ENCODE measurements at places on chromosomes 4 and X. TPM values are rescaled to one million over a fixed set of nuclear protein-coding genes. Genes with fewer than 3 reads are reported as not detected.

TCEAL6 gene
- total RNA-seq, result not detected

AFF2 gene
- not detected for total RNA-seq

DCX gene
- total RNA-seq, result not detected

ADAMTS3 gene
- not detected for total RNA-seq

USP17L21 gene
- not detected for total RNA-seq

PGAM4 gene
- total RNA-seq, result 0.21 TPM

F8A2 gene
- total RNA-seq, result not detected

ZNF711 gene
- total RNA-seq, result 0.99 TPM

VEGFC gene
- 9.4 TPM for total RNA-seq

PNCK gene
- total RNA-seq, result 0.13 TPM

KIAA1210 gene
- not detected for total RNA-seq

CABS1 gene
- not detected for total RNA-seq

MID1 gene
- total RNA-seq, result 32.2 TPM

ALAS2 gene
- total RNA-seq, result not detected

ARX gene
- total RNA-seq, result 0.38 TPM

AFP gene
- total RNA-seq, result 2.3 TPM

MCF2 gene
- 0.12 TPM for total RNA-seq

FABP2 gene
- not detected for total RNA-seq

CNKSR2 gene
- total RNA-seq, result 2.5 TPM

All from A549 treated with Hydrocortisone at 1 μM for 4 hours (cell line).